ENCODE measurements at places on chromosomes 16 and 17.
A peak's percentile ranks its signal among the peaks of the same experiment; 100 is the strongest.

- no peak for DNase-seq
Measured at GRCh38 chr17:19410875-19411620, at the start of gene RNF112. Gene RNF112, plus strand, starts transcription at chr17:19411232. Its CDS starts 177 bp downstream, at chr17:19411409.

GRCh38 chr17:40604327-40605080, 39.2 kb upstream of the CCR7 start:
- no peak for DNase-seq

GRCh38 chr17:64950871-64951270, 31.6 kb upstream of the LRRC37A3 start:
- DNase-seq, result no peak

- DNase-seq, result no peak
Measured at GRCh38 chr16:15489016-15489415, 54.6 kb downstream of the BMERB1 start.

- no peak for DNase-seq
Measured at GRCh38 chr17:49527927-49528651, 33.0 kb downstream of the NGFR start.

- DNase-seq, result no peak
Measured at GRCh38 chr17:70109497-70109896, 34.5 kb downstream of the KCNJ16 start.

DNA sequence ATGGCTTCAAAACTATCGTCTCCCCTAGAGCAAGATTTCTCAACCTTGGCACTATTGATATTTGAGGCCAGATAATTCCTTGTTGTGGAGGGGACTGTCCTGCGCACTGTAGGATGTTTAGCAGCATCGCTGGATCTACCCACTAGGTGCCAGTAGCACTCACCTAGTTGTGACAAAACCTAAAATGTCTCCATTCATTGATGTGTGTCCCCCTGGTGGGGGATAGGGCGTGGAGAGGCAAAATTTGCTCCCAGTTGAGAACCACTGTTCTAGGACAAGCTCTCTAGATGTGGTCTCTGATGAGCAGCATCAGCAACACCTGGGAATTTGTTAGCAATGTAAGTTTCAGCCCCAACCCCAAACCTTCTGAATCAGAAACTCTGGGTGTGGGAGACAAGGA, 259.0 kb downstream of the XYLT1 start:
- peak; percentile 3 for DNase-seq

GRCh38 chr16:12340151-12340733, 363.7 kb downstream of the SNX29 start:
- DNase-seq, result peak; percentile 3

DNA sequence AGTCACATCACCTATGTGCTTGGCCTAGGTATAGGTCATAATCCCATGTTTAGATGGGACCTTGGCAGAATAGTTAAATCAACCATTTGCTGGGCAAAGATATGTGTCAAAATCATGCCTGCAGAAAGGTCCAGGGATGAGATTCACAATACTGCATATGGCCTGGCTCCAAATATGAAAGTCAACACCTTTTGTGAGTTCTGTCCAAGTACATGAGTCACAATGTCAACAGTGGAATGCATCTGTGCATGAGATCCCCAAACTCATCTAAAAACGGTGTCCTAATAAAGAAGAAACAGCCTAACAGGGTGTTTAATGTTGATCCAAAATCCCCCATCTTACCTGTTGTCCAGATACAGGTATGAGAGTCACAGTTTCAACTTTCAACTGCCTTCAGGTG, 1847.5 kb downstream of the TP53TG3F start:
- no peak for DNase-seq

- no peak for DNase-seq
Measured at GRCh38 chr16:88602091-88602490, 31.9 kb downstream of the ZC3H18 start.

GRCh38 chr17:77436058-77436442, 295.3 kb downstream of the SEC14L1 start:
- no peak for DNase-seq

DNA sequence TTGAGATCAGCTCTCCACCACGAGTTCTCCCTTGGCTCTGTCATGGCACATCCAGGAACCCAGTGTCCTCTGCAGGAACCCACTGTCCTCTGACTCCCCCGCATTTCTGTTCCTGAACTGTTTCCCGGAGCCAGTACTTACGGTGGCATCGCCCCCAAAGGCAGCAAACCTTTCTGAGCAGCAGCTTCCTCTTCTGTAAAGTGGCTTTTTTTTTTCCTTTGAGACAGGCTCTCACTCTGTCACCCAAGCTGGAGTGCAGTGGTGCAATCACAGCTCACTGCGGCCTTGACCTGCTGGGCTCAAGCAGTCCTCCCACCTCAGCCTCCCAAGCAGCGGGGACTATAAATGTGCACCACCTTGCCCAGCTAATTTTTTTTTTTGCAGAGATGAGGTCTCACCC, 32.2 kb downstream of the NAGPA start:
- no peak for DNase-seq

- no peak for DNase-seq
Measured at GRCh38 chr16:88549671-88550245, 20.4 kb upstream of the ZC3H18 start.

DNA sequence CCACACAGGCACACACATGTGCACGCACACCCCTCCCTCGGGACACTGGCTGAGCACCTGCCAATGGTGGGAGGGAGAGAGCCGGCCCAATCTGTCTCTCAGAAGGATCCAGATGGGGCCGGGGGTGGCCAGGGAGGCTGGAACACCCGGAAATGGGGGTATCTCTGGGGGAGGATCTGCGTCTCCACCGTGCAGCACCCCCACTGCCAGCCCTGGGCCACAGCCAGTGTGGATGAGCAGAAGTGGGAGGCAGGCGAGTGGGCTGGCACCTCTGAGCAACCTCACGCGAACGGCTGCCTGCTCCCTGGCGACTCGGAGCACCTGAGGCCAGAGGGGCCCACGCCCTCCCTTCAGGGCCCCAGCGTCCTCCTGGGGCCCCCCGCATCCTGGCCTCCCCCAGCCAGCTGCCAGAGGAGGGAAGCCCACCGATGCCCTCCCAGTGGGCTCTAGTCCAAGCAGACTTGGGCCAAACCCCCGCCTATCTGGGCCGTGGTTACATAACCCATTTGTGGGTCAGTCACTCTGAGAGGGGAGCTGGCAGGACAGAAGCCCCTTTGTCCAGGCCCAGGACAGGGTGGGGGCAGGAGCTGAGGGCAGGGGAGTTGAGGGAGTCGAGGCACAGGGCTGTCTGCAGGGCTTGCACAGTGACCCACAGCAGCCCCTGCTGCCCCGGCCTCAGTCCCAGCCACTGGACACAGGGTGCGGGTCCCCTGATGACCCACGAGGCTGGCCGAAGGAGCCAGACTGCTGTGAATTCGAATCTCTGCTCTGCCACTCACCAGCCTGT, 5.6 kb downstream of the CASKIN1 start:
- DNase-seq, result no peak

- no peak for DNase-seq
Measured at GRCh38 chr17:82527898-82528297, 8.4 kb downstream of the FOXK2 start.

GRCh38 chr17:6323626-6324356, 111.1 kb downstream of the AIPL1 start:
- no peak for DNase-seq

GRCh38 chr17:78739331-78739931, 42.6 kb downstream of the CYTH1 start:
- DNase-seq, result no peak

DNA sequence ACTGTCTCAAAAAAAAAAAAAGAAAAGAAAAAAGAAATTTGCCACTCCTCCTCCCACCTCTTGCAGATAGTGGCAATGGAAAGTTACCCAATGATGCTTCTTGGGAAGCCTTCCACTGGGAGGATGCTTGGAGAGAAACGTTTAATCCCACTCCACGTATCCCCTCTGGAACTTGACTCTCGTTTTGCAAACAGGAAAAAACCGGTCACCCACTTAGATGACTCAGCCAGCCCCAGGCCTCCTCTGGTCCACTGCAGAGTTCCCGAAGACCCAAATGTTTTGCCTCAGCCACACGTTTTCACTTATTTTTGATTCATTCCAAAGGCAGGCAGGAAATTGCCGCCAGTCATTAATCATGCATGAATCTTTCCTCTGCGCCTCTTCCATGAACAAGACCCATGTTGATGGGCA, 9.3 kb upstream of the TNFRSF17 start:
- DNase-seq, result no peak

DNA sequence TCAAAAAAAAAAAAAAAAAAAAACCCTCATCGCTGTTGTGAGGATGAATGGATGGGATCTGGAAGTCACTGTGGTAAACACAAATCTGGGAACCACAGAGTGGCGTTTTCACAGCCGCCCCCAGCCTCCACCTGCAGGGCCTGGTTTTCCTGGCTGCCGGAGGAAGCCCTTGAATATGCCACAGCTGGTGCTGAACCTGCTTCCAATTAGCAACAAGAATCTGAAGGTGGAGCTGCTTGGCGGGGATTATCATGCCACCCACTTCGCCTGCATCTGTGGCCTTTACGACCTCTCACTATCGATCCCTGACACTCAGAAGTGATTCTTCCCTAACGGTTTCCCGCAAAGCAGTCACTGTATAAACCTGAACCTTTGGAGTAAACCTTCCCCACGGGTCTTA, 16.1 kb downstream of the MRM3 start:
- no peak for DNase-seq

GRCh38 chr16:74325641-74326040, 29.0 kb downstream of the PSMD7 start:
- no peak for DNase-seq

- no peak for DNase-seq
Measured at GRCh38 chr16:83630979-83631378, 176.8 kb upstream of the HSBP1 start.

- DNase-seq, result no peak
Measured at GRCh38 chr16:16150117-16150877, 73.0 kb downstream of the ABCC6 start.

GRCh38 chr16:72482695-72483094, 310.7 kb upstream of the PMFBP1 start:
- DNase-seq, result no peak

DNA sequence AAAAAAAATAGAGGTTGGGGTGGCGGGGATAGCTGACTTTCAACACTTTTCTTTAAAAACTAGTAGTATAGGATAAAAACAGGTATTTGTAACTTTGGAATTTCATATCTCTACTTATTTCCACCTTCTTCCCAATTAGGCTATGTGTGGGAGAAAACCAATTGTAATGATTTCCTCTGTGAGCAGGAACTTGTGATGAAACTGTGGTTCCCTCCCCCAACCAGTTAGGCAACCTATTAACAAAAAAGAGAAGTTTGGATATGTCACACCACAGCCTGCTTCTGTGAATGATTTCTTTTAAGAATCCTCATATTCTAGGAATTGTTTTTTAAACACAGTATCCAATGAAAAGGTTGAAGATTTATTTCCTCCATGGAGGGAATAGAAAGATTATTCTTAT, 1.9 kb downstream of the IGSF6 start:
- no peak for DNase-seq

DNA sequence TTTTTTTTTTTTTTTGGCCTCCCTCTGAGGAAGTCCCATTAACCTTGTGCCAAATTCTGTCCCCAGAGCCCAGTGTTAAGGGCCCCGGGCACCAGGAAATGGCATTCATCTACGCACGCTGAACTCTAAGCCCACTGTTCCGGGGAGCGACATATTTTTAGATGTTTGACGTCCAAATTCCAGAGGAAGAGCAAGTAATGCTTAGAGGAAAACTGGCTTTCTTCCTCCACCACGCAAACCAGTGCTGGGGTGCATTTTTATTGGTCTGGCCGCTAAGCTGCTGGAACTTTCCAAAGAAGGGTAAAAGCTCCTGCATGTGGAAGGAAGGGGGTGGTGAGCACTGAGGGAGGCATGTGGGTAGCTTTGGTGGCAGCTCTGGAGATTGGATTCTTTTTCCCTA, 8.3 kb downstream of the WFDC1 start:
- DNase-seq, result no peak

DNA sequence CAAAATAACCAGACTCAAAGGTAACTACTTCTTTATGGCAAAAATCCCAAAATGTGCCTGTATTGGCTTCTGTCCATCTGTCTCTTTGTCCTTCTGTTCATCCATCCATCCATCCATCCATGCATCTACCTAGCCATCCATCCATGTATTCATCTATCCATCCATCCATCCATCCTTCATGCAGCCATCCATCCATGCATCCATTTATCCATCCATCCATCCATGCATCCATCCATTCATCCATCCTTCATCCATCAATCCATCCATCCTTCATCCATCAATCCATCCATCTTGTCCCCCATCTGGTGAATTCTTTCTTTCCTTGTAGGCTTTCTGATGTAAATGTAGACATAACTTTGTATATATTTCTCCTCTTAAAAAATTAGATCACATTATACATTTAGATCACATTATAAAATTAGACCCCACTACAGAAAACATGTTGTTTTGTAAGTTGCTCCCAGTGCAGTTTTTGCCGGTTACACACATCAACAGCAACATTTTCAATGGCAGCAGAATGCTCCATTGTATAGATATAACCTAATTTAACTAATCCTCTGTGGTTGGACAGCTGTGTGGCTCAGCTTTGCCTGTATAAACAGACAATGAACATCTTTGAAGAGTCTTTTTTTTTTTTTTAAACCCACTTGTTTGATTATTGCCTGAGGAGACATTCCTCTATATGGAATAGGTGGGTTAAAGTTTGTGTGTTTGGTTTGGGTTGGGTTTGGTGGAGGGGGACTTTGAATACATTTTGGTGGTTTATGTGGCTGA, 72.0 kb downstream of the MSI2 start:
- DNase-seq, result no peak
